LoVo (cell line): ENCODE measurements at places on chromosomes 4 and X.
A peak's percentile ranks its signal among the peaks of the same experiment; 100 is the strongest.

- no peak for DNase-seq
These were observed 5.3 kb downstream of the DIAPH2 start for GRCh38 chrX:96689991-96690390.

DNA sequence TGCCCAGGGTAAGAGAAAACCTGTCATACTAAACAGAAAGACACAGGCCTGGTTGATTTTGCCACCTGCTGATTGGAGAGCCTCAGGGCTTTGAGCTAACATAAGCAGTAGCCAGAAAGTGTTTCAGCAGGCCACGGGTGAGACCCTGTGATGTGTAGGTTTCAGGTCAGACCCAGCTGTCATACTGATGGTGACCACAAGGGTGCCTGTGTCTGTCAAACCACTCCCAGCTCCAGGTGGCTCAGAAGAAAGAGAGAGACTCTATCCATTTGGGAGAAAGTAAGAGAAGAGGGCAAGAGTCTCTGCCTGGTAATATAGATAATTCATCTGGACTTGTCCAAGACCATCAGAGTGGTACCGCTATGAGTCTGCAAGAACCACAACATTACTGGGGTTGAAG is 72.8 kb upstream of the NLRP2B start:
- no peak for DNase-seq

DNA sequence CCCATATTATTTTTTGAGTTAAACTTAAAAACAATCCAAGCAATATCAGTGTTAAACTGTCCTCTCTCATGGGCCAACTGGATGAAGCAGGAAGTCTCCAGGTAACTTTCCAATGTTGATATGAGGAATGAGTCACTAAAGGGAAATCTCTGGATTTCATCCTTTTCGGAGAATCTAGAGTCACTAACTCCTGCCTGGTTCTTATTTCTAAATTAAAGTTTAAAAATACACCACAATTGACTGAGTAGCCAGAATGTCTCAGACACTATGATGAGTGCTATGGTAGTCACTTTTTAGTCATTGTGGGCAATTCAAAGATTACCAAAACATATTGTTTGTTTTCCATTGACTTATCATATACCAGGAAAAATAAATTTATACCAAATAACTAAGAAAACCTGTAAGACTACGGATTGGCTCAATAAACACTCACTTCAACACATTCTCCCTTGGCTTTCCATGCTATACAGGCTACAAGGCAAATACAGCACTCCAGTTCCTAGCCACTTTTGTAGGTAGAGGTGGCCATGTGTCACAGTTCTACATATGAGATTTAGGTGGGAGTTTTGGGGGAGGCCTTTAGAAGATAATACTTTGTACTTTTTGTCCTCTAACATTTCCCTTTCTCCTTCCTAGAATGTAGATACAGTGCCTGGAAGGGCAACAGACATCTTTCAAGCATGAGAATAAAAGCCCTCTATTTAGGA is 8.6 kb downstream of the SLC9B2 start:
- no peak for DNase-seq

DNA sequence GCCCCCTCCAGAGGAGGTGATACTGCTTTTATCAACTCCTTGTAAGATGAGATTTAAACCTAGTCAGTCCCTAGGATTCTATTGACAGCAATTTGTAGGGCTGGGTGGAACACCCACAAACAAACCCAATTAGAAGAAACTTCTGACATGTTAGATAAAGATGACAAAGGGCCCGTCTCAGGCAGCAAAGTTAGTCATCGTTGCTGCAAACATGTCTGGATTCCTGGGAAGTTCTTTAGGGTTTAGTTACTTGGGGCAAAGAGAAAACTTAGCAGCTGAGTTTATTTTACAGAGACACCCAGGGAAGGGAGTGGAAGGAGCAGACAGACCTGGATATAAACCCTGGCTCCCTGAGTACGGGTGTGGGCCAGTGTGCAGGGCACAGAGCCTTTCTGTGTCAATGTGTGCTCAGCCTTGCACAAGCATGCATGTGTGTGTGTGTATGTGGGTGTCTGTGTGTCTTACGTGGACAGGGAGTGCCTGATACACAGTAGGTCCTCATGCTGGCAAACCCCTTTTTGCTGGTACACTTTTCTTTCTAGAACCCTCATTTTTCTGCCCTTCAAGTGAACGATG is 130.0 kb upstream of the STX18 start:
- DNase-seq, result no peak

DNA sequence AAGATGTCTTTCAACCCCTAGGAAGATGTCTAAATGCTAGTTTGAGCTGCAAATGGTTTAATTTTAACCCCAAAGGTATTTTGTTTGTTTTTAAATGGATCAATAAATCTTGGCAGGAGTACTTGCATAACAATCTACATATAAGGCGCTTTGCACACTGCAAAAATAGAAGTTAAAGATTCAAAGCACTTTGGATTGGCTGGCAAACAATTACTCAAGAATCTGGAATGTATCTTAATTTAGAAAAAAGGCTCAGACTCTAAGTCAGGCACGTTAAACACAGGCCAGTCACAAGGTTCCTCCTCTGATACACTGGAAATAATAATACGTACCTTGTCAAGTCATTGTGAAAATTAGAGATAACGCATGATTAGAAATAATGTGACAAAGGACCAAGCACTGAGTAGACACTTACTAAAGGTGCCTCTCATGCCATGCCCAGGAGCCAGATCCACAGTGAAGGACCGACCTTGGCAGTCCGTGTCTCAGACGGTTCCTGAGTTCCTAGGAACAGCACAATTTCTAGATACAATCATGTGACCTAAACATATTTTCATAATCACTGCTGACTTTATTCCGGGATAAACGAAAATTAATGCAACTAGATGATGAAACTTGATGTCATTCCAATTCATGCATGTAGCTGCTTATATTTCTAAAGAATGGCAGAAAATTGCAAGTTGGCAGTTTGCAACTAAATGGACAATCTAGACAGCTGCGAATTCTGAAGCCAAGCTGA is 49.6 kb downstream of the PROM1 start:
- peak; percentile 1 for DNase-seq

DNA sequence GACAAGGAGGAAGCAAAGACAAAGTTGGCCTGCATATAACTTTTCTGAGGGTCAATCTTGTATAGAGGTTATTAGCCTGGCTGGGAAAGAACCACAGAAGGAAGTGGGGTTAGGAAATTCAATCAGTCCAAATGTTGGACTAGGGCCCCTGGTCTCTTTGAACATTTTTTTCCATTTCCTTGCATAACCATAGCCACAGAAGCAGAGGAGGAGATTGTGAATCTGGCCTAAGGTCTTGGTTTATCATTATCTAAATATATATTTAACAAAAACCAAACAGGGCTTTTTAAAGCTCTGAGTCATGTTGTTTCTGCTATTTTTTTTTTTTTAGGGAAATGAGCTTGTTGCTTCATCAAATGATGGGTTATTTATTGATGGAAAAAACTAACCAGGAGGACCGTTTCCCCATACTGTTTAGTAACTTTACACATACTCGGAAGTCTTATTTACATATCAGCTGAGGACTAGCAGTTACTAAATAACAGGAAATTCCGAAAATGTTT is 97.7 kb upstream of the ACSL4 start:
- no peak for DNase-seq

GRCh38 chr4:1515763-1516162 is 109.5 kb upstream of the NKX1-1 start:
- no peak for DNase-seq

DNA sequence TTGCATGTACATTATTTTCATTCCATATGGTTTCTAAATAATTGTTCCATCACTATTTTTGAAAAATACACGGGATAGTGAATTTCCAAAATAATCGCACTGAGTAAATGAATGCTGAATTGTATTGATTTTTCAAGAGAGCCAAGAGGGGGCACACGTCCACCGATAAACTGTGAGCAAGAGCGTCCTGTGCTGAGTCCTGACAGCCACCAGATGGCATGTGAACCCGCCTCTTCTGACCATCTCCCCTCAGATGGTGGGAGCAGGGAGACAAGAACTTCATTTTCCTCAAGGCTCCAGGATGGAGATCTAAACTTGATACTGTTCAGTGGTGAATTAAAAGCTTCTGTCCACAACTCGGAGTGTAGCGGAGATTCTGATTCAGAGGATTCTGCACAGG is 30.6 kb upstream of the IL9R start:
- peak; percentile 16 for DNase-seq

- DNase-seq, result no peak
These were observed 164.1 kb downstream of the EFNB1 start for GRCh38 chrX:68992821-68993397.

DNA sequence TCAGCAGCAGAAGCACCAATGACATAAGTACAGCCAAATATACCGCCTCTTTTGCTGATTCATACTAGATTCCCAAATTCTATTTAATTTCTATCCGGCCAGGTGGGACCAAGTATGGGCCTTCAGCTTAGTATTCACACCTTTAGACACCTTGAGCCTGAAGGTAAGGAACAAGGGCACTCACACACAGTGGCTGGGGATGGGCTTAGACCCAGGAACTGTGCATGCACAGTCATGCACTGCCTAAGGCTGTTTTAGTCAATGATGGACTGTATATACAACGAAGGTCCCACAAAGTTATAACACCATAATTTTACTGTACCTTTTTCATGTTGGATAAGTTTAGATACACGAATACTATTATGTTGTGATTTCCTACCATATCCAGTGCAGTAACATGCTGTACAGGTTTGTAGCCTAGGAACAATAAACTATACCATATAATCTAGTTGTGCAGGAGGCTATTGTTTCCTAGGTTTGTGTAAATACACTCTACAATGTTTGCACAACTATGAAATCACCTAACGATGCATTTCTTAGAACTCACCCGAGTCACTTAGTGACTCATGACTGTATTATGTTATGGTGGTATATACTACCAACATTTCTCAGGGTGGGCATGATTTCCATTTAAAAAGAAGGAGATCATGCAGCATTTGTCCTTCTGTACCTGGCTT is 9.7 kb upstream of the CLNK start:
- DNase-seq, result no peak
